H1 (cell line): ENCODE measurements at places on chromosomes 4 and X.

DNA sequence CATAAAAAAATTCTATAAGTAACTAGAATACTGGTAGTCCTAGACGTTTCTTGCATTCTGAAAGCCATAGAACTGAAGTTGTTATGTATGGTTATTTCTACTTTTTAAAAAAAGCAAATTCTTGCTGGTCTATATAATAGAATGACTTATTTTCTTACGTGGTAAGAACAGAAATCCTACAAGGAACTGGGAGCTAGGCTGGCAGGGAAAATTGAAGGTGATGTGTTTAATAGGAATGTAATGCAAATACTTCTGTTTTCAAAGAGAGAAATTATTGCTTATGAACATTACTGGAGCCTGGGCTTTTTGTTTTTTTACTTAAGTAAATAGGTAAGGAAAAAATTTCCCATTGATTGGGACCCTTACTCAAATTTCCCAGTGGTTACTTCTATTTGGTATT, 8.9 kb downstream of the CCNA2 start:
- DNase-seq = no peak

- no peak for DNase-seq
These were observed 62.6 kb downstream of the USO1 start for GRCh38 chr4:75786938-75787337.

DNA sequence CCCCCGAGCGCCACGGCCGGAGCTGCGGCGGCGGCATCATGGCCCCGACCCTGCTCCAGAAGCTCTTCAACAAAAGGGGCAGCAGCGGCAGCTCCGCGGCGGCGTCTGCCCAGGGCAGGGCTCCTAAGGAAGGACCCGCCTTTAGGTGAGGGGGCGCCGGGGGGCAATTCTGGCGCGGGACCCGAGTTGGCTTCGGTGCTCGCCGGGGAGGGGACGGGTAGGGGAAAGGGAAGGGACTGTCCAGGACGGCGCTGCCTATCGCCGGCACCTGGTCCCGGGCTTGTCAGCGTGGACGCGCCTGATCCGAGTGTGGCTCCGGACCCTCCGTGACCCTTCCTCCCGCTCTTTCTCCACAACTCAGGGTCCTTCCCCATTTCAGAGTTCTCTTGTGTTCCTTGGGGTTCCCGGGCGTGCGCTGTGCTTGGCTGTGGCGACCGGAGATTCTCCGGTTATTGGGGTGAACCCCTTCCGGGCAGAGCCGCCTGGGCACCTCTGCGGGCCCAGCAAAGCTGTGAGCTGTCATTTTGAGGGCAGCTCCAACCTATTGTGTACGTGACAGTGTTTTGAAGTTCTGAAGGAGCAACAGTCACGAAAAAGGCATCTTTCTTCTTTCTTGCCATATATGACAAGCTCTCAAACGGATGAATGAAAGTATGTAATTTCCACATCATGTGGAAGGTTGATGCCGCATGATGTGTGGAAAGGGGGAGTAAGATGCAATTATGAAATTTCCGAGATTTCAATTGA, 522 bp downstream of the FNIP2 start:
- peak; percentile 76 for DNase-seq

GRCh38 chr4:29708473-29708872, 1011.7 kb upstream of the PCDH7 start:
- no peak for DNase-seq

DNA sequence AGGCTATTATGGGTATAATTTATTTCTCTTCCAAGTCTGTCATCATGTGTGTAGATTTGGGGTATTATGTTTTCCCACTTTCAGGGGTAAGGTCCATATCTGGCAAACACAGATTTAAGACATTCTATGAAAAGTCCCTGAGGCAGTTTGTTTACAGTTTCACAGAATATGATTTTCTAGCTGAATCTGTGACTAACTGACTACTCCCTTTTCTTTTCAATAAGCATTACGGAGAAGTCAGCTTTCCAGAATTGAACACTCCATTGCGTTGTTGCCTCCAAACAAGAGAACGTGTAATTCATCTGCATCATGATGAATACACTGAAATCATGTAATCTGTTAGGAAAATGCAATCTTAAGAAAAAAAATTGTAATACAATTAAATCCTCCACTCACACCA, 226.7 kb upstream of the SFRP2 start:
- no peak for DNase-seq

DNA sequence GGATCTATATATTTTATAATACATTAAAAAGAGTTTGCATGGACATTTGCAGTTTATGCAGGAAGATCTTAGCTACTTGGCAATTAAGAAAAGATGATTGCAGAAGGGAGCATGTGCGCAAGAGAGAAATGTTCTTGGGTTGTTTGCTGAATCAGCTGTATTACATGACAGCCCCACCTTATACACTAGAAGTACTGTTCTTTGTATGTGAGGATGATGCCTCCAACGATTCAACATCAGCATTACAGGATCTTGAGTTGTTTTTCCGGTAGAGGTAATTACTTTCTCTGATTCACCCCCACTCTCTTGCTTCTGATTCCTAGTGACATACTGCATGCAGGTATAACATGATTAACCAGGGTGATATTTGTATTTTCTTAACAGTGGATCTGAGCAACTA, 140.8 kb downstream of the PCDH7 start:
- no peak for DNase-seq

- DNase-seq = no peak
These were observed 9.2 kb upstream of the UBE2D3 start for GRCh38 chr4:102836596-102836995.

DNA sequence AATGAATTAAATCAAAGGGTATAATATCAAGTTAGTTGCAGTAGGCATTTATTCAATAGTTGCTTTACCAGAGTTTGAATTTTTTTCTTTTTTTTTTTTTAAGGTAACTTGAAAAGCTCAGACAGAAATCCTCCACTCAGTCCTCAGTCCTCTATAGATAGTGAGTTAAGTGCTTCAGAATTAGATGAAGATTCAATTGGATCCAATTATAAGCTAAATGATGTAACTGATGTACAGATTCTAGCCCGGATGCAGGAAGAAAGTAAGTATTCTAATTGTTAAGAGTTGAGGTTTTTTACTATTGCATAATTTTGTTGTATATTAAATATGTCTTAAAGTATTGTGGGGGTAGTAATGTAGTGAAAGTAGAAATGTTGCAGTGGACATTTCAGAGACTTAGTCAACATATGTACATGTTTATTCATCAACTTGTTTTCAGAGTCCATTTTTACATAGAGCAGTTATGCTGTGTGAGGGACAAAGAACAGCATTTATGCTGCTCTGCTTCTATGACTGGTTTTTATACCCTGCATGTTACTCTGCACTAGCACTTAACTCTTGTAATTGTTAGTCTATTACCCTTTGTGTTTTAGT, 38.4 kb downstream of the SLAIN2 start:
- no peak for DNase-seq

DNA sequence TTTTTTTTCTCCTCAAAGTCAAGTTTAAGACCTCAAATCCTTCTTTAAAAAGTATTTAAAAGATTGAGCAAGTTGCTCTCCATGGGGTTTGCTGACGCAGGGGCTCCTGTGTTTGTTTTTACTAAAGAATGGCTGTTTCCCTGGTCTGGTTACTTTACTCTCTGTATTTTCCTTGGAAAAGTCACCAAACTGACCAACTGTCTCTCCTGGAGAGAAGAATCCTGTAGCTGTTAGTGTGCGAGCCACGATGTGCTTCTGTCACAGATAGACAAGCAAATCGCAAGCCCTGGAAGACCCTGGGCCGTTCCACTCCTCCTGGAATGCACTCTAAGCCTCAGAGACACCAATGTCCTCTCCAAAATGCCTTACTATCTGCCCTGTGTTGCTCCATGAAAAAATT, 212.1 kb downstream of the CHIC2 start:
- no peak for DNase-seq

- DNase-seq = no peak
These were observed 3.1 kb upstream of the CDKL5 start for GRCh38 chrX:18422325-18422724.

DNA sequence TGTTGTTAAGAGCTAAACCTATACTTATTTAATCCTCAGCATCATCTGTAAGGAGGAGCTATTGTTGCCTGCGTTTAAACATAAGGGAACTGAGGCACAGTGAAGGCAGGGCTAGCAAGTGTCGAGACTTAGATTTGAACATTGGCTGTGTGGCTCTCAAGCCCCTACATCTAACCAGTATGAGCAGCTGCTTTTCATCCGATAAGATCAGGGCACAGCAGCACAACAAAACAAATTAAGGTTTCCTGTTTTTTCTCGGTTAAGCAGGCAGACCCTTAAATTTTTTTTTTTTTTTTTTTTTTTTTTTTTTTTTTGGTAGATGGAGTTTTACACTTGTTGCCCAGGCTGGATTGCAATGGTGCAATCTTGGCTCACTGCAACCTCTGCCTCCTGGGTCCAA, 35.6 kb downstream of the RAB40A start:
- no peak for DNase-seq

DNA sequence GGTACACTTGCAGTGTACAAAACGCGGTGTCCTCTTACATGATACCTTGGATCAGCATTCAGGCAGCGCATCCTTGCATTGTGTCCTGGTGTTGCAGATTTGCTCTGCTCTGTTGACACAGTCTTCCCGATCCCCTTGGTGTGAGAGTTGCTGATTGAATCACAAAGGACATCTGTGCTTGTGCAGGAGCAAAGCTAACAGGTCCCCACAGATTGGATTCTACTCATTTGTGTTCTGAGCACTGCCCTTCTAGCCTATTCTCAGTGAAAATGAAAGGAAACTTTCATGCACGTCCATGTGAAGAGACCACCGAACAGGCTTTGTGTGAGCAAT, 171.4 kb downstream of the FRMPD4 start:
- no peak for DNase-seq

DNA sequence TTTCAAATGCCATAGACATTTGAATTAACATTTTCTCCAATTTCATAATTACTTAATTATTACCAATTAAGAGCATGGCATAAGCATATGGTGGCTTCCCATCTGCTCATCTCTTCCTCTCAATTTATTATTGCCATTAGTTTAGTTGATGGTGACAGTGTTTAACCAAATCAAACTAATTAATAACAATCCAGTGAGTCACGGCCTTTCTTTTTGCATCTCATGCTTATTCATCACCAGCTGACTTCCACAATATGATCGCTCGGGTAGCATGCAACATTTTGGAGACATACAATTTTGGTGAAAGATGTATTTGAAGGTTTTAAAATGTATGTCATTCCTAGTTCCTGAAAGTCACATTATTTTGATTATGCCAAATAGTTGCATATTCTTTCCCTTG, 172.8 kb upstream of the TACR3 start:
- no peak for DNase-seq

GRCh38 chr4:151304755-151305154, 20.6 kb downstream of the SH3D19 start:
- no peak for DNase-seq

- no peak for DNase-seq
These were observed 43.9 kb upstream of the FGFBP2 start for GRCh38 chr4:16006771-16007446.

DNA sequence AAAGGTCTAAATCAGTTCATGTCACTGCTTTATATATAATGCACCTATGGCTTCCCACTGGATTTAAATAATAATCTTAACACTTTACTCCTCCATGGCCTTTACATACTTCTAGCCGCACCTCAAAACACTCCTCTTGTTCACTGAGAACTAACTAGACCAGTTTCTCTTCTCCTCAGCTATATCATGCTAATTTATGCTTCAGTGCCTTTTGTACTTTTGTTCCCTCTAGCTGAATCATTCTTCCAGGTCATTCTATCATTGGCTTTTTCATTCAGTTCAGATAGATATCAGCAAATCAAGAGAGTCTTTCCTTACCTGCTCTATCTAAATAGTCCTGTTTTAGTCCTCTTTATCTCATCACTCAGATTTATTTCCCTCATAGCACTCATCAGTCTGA, 64.2 kb downstream of the TET2 start:
- no peak for DNase-seq

DNA sequence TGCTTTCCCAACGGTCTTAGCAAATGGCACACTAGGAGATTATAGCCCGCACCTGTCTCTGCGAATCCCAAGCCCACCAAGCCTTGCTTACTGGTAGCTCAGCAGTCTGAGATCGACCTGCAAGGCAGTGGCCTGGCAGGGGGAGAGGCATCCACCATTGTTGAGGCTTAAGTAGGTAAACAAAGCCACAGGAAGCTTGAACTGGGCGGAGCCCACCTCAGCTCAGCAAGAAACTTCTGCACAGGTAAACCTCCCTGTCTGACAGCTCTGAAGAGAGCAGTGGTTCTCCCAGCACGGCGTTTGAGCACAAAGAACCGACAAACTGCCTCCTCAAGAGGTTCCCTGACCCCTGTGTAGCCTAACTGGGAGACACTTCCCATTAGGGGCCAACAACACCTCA, 42.8 kb downstream of the BRWD3 start:
- DNase-seq = no peak

DNA sequence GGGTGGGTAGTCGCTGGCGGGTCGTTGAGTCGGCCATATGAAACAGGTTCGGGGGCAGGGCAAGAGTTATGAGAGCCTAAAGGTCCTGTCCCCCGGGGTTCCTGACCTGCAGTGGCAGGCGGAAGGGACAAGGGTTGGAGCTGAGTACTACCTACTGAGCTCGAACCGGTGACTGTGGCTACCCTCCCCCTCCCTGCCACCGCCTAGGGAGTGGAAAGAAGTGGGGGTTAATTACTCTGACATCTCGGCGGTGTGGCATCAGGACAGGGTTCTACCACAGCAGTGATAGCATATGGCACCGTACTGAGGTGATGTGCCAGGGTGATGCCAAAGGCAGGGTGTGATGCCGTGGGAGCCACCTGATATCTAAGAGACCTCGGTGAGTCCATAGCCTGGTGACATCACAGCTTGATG, 307 bp downstream of the ATG4A start:
- DNase-seq = no peak

- no peak for DNase-seq
These were observed 167.2 kb upstream of the SLC4A4 start for GRCh38 chr4:71171592-71171991.

DNA sequence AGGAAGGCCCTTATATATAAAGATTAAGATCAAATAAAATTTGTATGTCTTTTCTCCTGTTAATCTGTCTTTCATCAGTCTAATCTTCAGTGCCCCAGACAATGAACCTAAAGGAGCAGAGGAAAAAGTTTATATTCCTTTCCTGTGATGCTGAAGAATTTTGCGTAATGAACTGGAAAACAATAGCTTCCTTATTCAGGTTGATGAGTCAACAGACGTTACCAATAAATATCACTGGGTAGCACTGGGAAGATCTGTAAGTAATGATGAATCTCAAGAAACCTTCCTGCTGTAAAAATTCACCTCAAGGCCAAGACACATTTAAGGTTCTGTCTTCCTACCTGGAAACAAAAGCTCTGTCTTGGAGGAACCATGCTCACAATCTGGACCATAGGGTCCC, 25.5 kb downstream of the CDKN2AIP start:
- DNase-seq = no peak

DNA sequence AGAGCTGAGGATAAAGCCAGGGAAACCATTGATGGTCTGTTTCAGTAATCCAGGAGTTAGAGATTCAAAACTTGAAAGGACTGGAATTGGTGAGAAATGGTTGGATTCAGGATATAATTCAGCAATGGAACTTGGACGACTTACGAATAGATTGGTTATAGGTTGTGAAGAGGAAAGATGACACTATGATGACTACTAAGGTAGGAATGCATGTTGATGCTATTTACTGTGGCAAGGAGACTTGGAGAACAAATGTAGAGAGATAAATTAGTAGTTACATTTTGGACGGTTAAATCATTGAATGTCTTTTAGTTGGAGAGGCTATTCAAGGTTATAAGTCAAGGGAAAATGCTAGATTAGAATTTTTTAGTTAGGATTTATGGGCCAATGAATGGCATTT, 365.4 kb upstream of the TECRL start:
- DNase-seq = no peak
